CD4-positive, alpha-beta T cell treated with Interleukin-17A for 1 hour (primary cell): ENCODE measurements at places on chromosomes 12 and 14.

DNA sequence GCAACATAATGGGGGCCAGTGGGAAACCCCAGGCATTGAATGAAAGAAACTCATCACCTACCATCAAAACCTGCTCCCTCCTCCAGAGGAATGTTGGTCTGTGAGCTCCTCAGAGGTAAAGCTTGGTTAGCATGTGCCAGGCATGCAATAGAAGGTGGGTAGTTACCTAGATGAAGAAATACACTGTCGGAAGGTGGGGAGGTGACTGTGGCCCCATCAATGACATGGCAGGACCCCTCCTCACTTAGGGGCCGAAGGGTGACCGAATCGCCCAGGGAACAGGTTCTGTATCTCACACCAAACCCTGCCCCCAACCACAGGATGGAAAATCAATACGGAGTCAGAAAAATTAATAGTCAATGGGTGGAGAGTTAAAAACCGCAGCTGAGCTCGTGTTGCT, 135.6 kb downstream of the BCL11B start:
- DNase-seq, result no peak

DNA sequence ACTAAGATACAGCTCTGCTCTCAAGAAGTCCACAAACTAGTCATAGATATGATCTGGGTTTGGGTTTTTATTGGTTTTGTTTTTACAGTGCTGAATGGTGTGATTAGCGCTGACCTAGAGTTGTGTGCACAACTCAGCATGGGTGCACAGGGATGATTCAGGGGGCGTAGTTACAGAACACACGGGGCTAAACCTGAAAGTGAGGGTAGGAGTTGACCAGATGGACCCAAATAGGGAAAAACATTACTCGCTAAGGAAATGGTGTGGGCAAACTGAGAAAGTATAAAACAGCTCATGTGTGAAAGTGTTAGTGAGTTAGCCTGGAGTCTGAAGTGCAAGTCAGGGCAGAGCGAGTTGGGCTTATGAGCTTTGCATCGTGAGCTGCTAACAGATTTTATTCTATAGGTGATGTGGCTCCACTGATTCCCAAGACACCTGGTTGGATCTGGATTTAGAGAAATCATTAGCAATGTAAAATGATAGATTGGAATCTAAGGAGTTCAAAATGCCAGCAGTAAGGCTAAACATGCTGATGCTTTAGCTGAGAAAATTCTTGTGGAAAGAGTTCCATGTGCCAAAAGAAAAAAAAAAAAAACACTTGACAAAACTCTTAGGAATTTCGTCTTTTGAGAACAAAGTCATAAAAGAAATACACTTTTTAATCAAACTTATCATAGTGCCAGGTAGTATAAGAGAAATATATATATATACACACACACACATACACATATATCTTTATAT, 134.9 kb downstream of the SLC5A8 start:
- DNase-seq, result no peak

DNA sequence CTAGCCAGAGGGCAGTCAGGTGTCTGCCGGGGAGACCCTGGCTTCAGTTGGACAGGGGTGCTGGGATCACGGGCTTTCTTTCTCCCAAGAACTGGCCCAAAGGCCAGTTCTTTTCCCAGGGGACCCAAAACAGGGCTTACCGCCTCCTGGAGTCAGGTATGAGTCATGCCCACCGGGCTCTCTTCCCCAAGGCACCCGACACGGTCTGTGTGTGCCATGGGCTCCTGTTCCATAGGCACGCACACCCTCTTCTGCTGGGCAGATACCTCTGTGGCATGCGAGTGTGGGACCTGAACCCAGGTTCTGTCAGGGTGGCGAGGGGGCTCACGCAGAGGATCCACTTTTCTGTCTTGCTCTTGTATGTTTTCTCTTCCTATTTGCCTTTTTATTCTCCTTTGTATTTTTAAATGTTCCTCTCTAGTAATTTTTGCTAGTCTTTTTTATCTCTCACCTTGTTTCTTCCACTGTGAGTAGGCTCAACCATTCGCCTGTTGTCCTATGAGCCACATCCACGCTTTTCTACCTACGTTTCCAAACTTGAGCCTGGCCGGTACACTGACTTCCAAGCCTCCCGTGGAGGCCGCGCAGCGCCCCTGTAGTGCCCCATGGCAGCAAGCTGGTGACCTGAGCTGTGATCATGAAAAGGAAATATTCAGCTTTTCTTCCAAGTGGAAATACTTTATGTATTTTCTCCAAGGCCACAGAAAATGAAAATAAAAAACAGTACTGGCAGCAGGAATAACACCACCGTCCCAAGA, 362.2 kb downstream of the CACNA1C start:
- no peak for DNase-seq

DNA sequence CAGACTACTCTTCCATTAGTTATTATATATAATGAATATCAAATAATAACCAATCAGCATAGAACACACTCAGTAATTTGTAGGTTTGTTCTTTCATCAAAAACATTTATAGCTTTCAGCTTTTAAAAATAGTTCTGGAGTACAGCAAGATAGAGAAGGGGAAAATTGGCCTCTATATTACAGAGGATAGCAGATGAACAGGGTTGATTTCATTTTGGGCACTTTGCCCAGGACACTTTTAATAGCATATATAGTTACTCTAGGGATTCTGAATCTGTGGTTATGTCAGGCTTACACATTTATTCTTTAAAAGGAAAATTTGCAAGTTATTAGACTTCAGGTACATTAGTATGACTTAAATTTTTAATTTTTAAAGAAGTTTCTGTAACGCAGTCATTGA, 52.6 kb downstream of the IFT81 start:
- DNase-seq, result no peak

DNA sequence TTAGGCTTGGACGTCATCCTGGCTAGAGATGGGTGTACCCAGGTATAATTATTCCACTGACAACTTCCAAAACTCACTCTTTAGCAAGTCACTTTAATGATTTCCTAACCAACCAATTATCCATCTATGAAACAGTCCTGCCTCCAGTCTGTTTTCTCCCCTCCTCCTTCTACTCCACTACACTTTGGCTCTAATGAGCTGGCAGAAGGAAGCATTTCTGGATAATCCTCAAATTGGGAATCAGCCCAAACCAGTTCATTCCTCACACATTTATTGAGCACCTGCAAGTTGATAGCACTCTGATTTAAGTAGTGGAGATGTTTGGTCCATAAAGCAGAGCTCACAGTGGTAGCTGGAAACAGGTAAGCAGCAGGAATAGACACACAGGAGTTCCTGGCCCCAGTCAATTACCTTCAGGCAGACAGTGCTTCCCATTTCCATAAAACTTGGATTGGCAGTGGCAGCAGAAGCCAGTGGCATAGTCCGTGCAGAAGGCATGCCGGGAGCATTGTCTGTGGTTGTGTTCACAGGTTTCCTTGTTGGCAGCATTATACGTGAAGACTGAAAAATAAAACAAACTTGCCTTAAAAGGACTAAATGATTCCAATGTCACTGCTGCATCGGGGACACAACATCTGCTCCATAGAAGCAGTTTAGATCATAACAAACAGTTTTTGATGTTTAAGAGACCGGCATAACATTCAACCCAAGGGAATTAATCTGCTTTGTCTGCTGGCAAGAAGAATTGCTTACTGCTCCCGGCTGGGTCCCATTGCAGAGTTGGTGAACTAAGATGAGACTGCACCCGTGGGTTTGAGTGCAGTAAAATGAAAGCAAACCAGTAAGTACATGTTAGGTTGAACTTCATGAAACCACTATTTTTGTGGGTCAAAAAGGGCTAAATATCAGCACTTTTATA, 26.2 kb downstream of the NID2 start:
- no peak for DNase-seq

DNA sequence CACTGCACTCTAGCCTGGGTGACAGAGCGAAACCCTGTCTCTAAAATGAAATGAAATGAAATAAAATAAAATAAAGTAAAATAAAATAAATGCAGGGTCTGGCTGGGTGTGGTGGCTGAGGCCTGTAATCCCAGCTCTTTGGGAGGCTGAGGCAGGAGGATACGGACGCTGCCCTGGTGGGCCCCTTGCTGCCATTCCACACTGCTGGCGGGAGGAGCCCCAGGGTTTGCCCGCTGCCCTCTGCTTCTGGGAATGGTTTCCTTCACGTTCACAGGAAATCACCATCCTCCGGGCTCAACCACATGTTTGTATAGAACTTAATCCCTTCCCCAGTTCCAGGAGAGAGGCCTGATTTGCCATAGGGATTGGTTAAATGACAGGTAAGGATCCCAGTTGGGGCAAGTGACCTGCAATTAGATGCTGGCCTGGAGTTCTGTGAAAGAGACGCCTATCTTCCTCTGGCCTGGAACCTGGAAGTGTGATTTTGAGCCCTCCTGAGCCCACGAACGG, 29.3 kb downstream of the CALM1 start:
- DNase-seq, result no peak

DNA sequence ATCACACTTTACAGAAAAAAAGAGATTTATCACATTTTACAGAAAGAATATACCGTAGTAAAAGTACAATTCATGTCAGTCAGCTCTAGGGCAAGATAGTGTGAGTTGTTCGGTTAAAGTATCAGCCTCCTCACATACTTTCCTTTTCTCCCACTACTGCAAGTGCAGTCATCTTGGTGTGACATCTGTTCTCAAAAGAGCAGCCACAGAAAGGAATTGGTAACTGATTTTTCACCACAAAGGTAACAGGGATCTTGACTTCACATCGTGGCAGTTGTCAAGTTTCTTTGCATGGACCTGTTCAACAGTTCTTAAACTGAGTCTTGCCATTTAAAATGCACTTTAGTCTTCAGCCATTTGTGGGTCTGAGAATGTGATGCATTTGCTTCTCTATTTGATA, 5.0 kb upstream of the E2F7 start:
- no peak for DNase-seq
